ENCODE measurements at places on chromosomes 7 and 10.

DNA sequence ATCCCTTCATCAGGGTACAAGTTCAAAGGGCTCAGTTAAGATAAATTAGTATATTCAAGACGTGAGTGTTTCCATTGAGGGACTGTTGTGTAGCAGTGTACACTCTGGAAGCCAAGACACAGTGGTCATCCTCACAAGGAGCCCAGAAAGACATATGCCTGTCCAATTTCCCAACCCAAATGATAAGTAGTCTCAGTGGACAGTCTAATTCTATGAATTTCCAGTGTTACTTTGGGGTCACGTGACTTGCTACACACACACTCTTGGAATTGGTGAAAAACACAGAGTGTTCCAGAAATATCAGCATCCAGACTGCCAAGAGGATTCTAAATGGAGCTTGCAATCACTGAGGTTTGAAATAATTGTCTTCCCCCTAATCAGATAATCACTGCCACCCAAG, 365.1 kb downstream of the WDR11 start:
- no peak for DNase-seq

- DNase-seq: no peak
Measured at GRCh38 chr7:155762655-155763054, 49.6 kb downstream of the SHH start.

- no peak for DNase-seq
Measured at GRCh38 chr7:44608916-44609648, 2.7 kb downstream of the OGDH start.

DNA sequence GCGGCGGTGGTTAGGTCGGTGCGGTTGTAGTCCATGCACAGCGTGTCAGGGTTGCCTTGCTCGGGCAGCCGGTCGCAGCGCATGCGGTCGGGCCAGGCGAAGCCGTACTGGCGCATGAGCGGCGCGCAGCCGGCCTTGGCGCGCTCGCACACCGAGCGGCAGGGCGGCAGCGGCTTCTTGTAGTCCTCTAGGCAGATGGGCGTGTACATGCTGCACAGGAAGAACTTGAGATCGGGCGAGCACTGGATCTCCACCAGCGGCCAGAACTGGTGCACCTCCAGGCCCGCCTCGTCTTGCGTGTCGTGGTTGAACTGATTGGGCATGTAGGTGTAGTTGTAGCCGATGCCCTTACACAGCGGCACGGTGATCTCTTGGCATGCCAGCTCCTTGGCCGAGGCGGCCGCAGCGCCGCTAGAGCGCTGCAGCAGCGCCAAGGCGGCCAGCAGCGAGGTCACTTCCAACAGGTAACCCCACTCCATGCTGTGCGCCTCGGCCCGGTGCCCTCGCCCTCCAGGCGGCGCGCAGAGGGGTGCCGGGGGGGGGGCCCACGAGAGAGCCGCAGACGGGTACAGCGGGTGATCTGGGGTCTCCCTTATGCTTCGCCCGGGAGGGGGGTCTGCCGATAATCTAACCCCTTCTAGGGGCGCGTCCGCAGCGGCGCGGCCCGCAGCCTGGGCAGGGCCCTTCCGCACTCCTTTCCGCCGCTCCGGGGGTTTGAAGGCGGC, 983 bp downstream of the FZD8 start:
- DNase-seq: no peak

GRCh38 chr7:252981-253380, 37.0 kb upstream of the FOXL3 start:
- no peak for DNase-seq
